CD4-positive, alpha-beta T cell (primary cell): ENCODE measurements at places on chromosomes 4 and X.

GRCh38 chrX:56308726-56309125 is 76.6 kb downstream of the KLF8 start:
- no peaks in the 10 kb centered on the region for H3K4me1 ChIP-seq
- DNase-seq: no peak
- H3K4me3 ChIP-seq: no peak overlapping the region
- H3K27ac ChIP-seq: no peak overlapping the region
- no peaks in the 10 kb centered on the region for H3K36me3 ChIP-seq

DNA sequence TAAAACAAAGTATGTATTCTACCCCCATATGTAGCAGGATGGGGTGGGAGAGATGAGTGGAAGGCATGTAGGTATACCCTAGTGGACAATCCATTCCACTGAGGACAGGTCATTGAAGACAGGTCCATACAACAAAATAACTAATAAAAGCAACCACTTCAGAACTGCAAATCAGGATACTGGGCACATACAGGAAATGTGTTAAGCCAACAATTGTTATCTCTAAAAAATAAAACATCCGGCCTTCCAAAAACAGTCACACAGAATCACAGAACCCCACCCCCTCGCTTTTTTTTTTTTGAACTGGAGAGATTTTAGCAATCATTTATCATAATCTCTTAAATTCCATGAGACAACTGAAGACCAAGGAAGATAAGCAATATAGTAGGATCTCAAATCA is 112.9 kb downstream of the FRYL start:
- DNase-seq: no peak
- H3K4me1 ChIP-seq: peaks cover 14% of the 10 kb centered on the region
- no peaks in the 10 kb centered on the region for H3K27me3 ChIP-seq
- H3K27ac ChIP-seq: no peak overlapping the region

DNA sequence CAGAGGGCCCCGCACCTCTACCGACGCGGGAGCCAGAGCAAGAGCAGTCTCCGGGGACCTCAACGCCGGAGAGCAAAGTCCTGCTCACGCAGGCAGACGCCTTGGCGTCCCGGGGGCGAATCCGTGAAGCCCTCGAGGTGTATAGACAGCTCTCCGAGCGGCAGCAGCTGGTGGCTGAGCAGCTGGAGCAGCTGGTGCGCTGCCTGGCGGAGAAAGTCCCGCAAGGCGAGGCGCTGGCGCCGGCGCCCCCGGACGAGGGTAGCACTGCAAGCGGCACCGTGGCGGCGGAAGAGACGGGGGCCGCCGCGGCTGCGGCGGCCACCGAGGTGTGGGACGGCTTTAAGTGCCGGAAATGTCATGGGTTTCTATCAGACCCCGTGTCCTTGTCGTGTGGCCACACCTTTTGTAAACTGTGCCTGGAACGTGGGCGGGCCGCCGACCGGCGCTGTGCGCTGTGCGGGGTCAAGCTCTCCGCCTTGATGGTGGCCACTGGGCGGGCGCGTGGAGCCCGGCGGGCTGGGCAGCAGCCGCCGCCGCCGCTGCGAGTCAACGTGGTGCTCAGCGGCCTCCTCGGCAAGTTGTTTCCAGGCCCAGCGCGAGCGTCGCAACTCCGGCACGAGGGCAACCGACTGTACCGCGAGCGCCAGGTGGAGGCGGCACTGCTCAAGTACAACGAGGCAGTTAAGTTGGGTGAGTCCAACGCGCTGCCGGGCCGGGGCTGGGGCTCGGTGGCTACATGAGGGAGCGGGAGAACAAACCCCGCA is 672 bp downstream of the LONRF3 start:
- peaks cover 6% of the 10 kb centered on the region for H3K27me3 ChIP-seq
- peak overlapping the region; percentile 59 for H3K27ac ChIP-seq
- H3K36me3 ChIP-seq: no peaks in the 10 kb centered on the region
- peaks cover 34% of the 10 kb centered on the region for H3K4me1 ChIP-seq

- H3K4me3 ChIP-seq: no peak overlapping the region
- no peaks in the 10 kb centered on the region for H3K36me3 ChIP-seq
- no peak overlapping the region for H3K27ac ChIP-seq
- no peak for DNase-seq
- peaks cover 5% of the 10 kb centered on the region for H3K4me1 ChIP-seq
Observed at GRCh38 chr4:8917321-8917811, 45.7 kb upstream of the HMX1 start.

DNA sequence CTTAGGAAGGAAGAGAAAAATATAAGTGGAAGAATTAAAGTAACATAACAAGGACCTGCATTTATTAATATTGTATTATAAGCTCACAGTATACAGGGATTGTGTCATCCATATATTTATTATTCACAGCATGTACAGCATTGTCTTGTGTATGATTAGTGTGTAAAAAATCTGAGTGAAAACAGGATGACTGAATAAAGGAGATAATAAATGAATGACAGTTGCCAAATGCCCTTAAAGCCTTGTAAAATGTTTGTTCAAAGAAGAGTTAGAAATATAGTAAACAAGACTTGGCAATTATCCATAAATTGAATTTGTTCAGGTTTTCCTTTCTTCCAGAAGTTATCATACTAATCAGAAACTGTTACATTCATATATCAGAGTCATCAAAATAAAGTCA is 172.7 kb downstream of the BTC start:
- no peak overlapping the region for H3K4me3 ChIP-seq
- no peaks in the 10 kb centered on the region for H3K36me3 ChIP-seq
- H3K27ac ChIP-seq: no peak overlapping the region
- H3K4me1 ChIP-seq: no peaks in the 10 kb centered on the region
- DNase-seq: no peak

GRCh38 chrX:35357656-35358055 is 415.1 kb downstream of the FAM47B start:
- H3K36me3 ChIP-seq: no peaks in the 10 kb centered on the region
- H3K4me1 ChIP-seq: no peaks in the 10 kb centered on the region
- DNase-seq: no peak
- H3K4me3 ChIP-seq: no peak overlapping the region
- no peak overlapping the region for H3K27ac ChIP-seq
